ENCODE measurements at places on chromosomes 5 and 9.

DNA sequence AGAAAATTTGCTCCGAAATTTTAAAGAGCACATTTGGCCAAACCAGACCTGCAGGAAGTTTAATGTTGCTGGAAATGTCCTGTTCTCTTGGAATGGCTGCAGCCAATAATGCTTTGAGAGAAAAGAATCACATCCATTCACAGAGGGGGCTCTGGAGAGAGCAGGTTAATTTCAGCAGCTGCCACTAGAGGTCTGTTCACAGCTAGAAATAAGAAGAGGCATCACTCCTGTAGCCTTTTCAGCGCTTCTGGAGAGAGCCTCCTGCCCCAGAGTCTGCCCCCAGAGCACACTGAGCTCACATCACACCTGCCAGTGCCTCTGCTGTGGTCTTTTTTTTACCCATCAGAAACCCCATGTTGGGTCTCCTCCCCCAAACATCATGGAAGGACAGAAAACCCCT is 124.8 kb upstream of the RAD23B start:
- DNase-seq, result no peak

GRCh38 chr5:126009566-126009965 is 413.6 kb upstream of the GRAMD2B start:
- DNase-seq, result no peak

- no peak for DNase-seq
These were observed 39.5 kb upstream of the TNFSF15 start for GRCh38 chr9:114845373-114845772.

- DNase-seq, result no peak
These were observed 493.3 kb upstream of the ADAMTS16 start for GRCh38 chr5:4646715-4647375.

DNA sequence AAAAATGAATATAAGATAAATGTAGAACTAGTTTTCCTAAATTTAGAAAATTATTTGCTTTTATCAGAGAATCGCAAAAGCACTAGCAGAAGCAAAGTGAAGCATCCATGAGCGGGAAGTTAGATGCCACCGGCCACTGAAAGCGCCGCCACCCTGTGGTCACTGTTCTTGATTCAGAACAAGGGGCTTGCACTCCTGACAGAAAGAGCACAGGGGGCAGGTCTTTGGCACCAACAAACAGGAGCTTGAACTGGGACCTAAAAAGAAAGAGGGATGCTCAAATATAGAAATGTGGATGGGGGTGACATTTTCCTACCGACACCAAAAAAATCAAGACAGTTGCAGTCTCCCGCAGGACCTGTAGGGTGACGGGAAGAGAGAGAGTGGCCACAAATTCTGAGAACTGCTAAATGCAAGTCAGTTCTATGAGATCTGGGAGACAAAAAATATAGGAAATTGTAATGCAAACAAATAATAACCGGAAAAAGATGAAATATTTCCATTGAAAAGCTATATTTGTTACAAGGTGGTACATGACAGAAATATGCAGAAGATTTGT is 144.3 kb downstream of the CDH12 start:
- DNase-seq, result no peak

- DNase-seq, result no peak
These were observed 57.8 kb downstream of the NDUFAF2 start for GRCh38 chr5:61002611-61003355.

DNA sequence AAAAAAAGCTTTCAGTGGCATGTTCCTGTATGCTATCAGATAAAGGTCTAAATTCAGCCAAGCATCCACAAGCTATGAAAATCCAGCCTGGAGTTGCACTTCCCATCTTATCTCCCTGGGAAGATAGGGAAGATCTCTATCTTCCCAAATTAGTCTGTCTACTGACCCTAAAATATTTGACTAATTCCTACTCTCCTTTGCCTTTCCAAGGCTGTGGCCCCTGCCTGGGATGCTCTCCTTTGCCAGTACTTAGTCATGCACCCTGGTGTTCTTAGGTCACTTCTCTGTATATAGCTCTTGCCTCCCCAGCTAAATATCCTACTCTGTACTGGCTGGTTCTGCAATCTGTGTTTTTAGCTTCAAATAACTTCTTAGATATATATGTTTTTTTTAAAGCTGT is 44.0 kb upstream of the PLPP1 start:
- DNase-seq, result no peak

DNA sequence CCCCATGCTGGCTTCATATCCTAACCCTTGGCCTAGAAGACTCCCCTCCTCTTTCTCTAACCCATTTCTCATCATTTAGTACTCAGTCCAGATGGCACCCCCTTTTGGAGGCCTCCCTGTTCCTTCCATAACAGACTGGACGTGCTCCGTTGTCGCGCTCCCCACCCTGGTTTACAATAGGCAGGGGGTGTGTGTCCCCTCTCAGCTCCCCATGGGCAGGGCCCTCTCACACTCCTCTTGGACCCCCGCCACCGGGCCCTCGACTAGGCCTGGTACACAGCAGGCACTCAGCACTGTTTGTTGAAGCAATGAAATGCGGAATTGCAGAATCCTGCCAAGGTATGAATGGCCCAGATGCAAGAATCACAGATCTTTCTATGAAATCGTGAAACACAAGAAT is 227.4 kb downstream of the FSTL4 start:
- DNase-seq, result no peak

DNA sequence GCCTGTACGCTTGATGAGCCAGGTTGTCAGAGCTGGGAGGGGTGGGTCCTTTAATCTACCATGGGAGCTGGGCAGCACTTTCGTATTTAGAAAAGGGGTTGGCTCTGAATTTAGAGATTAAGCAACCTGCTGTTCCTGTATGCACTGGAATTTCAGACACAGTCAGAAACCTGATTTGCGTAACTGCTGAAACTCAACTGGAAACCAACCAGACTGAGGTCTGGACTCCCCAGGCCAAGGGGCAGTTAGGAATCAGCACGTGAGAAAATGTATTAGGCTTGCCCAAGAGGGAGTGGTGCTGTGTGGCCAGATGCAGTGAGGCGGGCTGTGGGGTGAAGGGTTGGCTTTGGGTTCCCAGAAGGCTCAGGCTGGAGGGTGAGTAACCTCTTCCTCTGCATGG is 235.0 kb downstream of the GOLPH3 start:
- DNase-seq, result no peak

DNA sequence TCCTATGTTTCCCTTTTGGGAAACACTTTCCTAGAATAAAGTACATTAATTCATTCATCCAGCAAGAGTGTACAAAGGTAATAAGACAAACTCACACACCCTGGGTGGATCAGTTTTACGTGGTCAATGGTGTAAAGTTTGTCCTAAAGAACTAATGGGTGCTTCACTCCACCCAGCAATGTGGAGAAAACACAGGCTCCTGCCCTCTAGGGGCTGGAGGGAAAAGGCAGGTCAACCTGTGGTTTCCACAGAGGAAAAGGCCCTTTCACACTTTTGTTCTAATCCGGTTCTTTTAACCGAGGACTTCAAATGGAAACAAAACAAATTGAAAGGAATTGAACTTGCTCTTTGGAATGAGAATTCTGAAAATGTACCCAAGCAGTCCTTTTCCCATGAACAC is 80.9 kb upstream of the SPOCK1 start:
- DNase-seq, result no peak

DNA sequence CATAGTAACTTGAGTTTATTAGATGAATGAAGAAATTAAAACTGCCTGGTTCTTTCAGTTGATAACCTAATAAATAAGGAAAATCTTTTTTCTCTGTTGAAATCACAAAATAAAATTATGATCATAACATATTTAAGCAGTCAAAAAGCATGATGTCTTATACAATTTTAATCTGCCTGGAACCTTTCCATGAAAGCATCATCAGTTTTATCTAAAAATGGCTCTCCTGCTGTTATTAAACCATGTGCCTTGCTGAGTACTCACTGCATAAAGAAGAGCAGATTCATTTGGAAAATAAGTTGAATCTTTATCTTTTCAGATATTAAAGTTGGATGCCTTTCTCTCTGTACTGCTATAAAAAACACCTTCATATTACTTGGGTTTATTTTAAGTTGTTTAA is 148.8 kb downstream of the SLC24A2 start:
- no peak for DNase-seq

DNA sequence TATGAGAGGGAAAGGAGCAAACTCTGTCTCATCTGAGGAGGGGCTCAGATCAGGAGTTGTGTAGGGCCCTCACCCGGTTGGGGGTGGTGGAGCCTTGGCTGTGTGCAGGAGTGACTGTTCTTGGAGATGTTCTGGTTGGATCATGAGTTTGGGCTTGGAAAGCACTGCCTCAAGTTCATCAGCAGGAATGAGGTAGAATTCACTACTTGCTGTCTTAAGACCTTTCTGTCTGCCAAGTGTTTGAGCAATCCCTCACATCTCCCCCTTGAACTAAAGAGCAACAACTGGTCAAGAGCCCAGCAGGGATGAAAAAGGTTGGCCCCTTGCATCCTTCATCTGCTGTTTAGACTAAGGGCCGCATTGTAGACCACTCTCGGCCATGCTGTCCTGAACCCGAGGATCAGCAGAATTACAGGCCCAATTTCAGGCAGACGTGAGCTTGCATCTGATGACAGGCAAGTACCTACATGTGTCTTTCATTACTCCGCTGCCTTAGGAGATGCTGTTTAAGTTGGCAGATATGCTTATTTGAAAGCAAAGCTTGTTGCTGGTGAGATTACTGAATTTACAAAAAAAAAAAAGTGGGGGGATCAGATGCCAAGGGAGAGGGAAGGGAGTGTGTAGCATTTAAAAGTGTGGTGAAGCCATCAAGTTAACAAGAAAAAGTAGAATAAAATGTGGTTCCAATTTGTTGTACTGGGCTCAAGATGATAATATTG is 36.4 kb downstream of the PIK3R1 start:
- no peak for DNase-seq

GRCh38 chr9:107368696-107369095 is 85.6 kb downstream of the RAD23B start:
- DNase-seq, result no peak

DNA sequence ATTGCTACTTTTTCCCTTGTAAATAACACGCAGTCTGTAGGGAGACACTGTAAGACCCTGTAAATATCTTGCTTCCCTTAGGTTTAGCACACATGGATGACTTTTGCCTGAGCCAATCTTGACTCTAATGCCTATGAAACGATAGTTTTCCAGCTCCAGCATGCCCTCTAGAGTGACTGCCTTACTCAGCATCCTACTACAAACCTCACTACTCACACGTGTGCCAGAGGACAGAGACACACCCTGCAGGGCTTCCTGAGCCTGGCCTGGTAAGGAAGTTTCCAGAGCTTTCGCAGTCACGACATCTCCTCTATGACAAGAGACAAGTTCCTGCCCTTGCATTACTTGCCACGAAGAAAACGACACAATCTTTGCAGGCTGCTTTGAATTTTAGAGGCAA is 138.1 kb downstream of the ATPSCKMT start:
- DNase-seq, result no peak

GRCh38 chr5:44446399-44446798 is 57.2 kb upstream of the FGF10 start:
- no peak for DNase-seq

GRCh38 chr5:57834829-57835608 is 352.4 kb upstream of the ACTBL2 start:
- DNase-seq, result no peak

GRCh38 chr9:95007226-95007869 is 280.8 kb downstream of the AOPEP start:
- no peak for DNase-seq

- DNase-seq, result no peak
These were observed 9.6 kb downstream of the TRIP13 start for GRCh38 chr5:902129-902916.

DNA sequence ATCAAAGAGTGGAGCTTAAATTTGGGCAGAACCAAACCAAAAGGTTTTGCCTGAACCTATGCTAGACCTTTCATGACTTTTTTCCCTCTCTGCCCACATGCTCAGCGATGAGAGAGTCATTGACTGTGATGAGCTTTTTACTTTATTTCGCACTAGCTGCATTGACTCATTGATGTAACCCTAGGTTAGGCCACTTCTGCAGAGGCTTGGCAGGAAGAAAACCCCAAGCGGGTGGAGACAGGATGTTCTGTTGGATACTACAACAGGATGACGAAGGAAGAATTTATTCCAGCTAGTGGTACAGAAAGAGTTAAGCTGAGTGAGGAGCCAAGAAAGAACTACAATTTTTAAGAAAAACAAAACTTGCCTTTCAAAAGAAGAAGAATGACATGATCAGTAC is 18.4 kb downstream of the AGXT2 start:
- DNase-seq, result no peak

- peak; percentile 64 for DNase-seq
These were observed 7.7 kb downstream of the IL17B start for GRCh38 chr5:149371296-149371962.

- no peak for DNase-seq
These were observed 10.4 kb upstream of the SPINK4 start for GRCh38 chr9:33229359-33230114.

DNA sequence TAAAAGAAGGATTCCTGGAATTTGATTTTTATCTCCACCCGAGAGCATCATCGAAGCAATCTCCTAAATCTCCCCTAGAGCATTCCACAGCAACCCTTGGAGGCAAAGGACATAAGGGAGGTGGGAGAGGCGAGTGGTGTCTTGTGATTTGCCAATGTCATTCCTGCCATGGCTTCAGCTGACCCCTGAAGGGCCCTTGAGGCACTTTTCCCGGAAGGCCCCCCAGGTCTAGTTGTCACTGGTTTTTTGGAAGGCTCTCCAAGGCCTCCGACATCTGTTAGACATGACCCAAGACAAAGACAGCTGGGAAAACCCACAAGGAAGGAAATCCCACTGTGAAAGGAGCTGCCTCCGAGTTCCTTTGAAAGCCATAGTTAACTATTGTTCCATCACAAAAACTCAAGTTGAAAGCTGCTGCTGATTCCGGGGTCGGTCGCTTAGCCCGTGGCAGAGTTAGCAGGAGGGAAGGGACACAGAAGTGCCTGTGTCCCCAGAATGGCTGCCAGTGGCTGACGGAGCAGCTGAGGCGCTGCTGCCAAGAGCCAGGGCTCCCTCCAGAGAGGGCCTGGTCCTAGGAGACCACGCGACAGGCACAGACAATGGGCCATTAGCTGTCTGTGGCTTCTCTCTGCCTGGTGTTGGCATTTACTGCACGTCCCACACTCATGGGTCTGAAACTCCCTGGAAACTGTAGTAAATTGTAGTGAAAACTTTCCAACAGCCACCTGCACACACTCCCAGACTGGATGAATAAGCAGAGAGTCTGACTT is 24.4 kb upstream of the TRIO start:
- DNase-seq, result no peak
